Liver (tissue), 10 donors: ENCODE measurements at places on chromosomes 6 and 20. TPM values are rescaled to one million over a fixed set of nuclear protein-coding genes. Genes with fewer than 3 reads are reported as not detected.
A peak's percentile ranks its signal among the peaks of the same experiment; 100 is the strongest.

DNA sequence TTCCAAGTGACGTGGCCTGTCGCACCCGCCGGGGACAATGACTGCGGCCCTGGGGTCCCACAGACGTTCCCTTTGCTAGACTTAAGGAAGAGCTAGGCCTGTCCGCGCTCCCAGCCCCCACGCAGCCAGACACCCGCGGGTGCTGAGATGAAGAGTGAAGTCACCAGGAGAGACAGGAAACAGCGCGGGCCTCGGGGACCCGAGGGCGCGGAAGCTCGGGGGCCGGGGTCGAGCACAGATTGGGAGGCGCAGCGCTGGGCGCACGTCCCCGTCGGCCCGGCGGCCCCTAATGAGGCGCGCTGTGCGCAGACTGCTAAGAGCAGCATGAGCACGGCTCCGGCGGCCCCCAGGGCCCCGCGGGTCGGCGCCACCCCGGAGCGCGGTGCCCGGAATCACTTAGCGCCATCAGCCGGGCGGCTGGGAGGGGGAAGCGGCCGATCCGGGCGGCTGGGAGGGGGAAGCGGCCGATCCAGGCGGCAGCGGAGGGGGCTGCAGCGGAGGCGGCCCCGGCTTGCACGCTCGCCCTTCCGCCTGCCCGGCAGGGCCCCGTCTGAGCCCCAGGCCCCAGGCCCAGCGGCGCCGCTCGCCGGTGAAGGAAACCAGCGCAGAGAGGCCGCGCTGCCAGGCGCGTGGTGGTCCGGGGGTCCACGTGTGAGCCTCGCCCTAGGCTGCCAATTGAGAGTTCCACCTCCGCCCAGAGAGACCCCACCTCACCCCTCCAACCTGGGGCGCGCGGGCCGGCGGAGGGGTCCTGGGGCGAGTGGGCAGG, 8.3 kb upstream of the AVP start:
- no peaks in the 10 kb centered on the region for H3K4me1 ChIP-seq
- H3K27ac ChIP-seq, result no peak overlapping the region
- no peaks in the 10 kb centered on the region for H3K36me3 ChIP-seq
- H3K4me3 ChIP-seq, result peak overlapping the region; percentile 35
- DNase-seq, result no peak

- H3K27me3 ChIP-seq, result peaks cover 44% of the 10 kb centered on the region
- H3K27ac ChIP-seq, result no peak overlapping the region
- no peak overlapping the region for H3K4me3 ChIP-seq
- peaks cover 6% of the 10 kb centered on the region for H3K4me1 ChIP-seq
Measured at GRCh38 chr6:137487869-137488149, 6.4 kb downstream of the OLIG3 start.

DNA sequence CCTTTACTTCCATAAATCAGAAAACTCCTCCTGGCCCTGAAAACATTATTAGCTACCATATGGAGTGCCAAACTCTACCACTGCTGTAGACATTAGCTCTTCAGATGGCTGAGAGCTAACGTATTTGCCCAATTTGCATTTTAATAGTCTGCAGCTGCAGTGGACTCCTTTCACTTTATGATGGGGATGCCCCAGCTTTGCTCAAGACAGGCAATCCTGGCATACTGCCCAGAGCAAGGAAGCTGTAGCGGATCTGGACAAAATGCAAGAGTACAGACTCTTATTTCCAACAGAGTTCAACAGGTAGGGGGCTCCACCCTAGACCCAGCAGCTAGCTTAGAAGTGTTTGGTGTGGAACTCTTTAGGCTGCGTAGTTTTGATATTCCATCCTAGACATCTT, 246.7 kb downstream of the FOXC1 start:
- H3K27ac ChIP-seq, result no peak overlapping the region
- no peak overlapping the region for H3K4me3 ChIP-seq
- no peaks in the 10 kb centered on the region for H3K36me3 ChIP-seq
- no peaks in the 10 kb centered on the region for H3K4me1 ChIP-seq

- H3K27ac ChIP-seq, result no peak overlapping the region
- no peak for DNase-seq
- no peaks in the 10 kb centered on the region for H3K36me3 ChIP-seq
- no peak overlapping the region for H3K4me3 ChIP-seq
- no peaks in the 10 kb centered on the region for H3K27me3 ChIP-seq
- no peaks in the 10 kb centered on the region for H3K4me1 ChIP-seq
Measured at GRCh38 chr6:11615214-11615602, 77.7 kb downstream of the TMEM170B start.

DNA sequence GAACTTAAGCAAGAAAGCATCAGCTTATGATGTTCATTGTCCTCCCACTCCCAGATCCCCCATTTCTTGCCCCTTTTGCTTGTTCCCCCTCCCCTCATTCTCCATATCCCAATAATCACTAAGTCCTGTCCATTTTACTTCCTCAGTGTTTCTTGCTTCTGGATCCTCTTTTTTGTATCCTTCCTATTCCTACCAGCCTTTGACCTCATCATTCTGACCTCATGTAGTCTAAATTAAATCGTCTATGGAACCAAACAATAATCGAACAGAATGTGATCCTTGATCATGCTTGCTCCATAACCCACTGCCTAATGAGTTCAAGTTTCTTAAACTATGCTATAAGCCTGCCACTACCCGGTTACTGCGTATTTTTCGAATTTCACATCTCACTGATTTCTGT, 5.4 kb upstream of the RSPH3 start:
- H3K4me3 ChIP-seq, result no peak overlapping the region
- H3K36me3 ChIP-seq, result no peaks in the 10 kb centered on the region
- H3K27me3 ChIP-seq, result no peaks in the 10 kb centered on the region
- peaks cover 10% of the 10 kb centered on the region for H3K4me1 ChIP-seq
- no peak for DNase-seq

- H3K27me3 ChIP-seq, result no peaks in the 10 kb centered on the region
- no peak overlapping the region for H3K4me3 ChIP-seq
- DNase-seq, result no peak
- no peaks in the 10 kb centered on the region for H3K4me1 ChIP-seq
- H3K27ac ChIP-seq, result no peak overlapping the region
- no peaks in the 10 kb centered on the region for H3K36me3 ChIP-seq
Measured at GRCh38 chr20:57076152-57076652, 190.2 kb downstream of the BMP7 start.

DNA sequence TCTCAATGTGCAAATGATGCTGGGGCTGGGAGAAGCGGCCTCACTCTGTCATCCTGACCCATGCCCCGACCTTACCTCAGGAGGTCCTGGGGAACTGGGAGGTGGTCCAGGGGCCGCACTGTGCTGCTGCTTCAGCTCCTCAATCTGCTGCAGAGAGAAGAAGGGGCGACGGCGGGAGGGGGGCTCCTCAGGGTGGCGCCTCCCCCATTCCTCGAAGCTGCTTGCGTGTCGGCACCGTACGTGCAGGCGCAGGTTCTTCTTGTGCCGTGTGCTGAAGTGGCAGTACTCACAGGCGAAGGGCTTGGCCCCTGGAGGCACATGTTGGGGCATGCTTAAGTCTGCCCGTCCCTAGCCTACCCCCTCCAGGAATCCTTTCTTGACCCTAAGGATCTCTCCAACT, 12.9 kb downstream of the ZNF335 start:
- H3K4me1 ChIP-seq, result no peaks in the 10 kb centered on the region
- no peak overlapping the region for H3K4me3 ChIP-seq
- H3K27ac ChIP-seq, result no peak overlapping the region

DNA sequence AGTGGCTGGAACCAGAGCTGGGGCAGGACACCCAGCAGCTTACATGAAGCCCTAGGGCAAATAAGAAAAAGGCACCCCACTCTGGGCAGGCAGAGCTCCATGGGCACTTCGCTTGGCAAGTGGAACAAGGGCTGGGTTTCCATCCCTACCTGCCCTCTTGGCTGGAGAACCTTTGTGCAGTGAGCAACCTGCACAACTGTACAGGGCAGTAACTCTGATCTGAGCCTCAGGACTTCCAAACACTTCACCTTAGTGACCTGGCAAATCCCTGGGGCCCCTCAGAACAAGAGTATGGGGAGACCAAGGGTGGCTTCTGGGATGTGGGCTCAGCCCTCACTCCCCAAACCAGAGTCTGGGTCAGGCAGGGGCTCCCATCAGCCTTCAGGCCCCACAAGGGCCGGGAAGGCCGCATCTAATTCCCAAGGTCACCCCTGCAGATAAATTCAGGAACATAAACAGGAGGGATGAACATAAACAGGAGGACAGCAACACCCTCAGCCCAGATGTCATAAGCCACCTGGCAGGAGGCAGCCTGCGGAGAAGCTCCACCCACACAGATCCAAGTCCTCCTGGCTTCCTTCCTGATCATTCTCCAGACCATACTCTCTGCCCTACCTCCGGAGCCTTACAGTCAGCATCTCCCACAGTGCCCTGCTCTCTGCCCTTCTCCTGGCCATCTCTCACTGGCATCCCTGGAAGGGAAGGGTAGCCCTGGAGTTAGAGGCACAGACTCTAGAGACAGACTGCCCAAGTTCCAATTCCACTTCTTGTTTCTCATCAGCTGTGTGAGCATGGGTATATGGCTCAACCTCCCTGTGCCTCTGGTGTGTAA, 37.5 kb downstream of the HNF4A start:
- peak overlapping the region; percentile 73 for H3K4me3 ChIP-seq
- H3K4me1 ChIP-seq, result peaks cover 80% of the 10 kb centered on the region
- peak; percentile 65 for DNase-seq
- peak overlapping the region; percentile 93 for H3K27ac ChIP-seq
- peaks cover 6% of the 10 kb centered on the region for H3K36me3 ChIP-seq

GRCh38 chr6:121305957-121306607, 28.2 kb downstream of the TBC1D32 start:
- H3K4me1 ChIP-seq, result no peaks in the 10 kb centered on the region
- DNase-seq, result no peak
- no peak overlapping the region for H3K27ac ChIP-seq
- no peaks in the 10 kb centered on the region for H3K27me3 ChIP-seq

DNA sequence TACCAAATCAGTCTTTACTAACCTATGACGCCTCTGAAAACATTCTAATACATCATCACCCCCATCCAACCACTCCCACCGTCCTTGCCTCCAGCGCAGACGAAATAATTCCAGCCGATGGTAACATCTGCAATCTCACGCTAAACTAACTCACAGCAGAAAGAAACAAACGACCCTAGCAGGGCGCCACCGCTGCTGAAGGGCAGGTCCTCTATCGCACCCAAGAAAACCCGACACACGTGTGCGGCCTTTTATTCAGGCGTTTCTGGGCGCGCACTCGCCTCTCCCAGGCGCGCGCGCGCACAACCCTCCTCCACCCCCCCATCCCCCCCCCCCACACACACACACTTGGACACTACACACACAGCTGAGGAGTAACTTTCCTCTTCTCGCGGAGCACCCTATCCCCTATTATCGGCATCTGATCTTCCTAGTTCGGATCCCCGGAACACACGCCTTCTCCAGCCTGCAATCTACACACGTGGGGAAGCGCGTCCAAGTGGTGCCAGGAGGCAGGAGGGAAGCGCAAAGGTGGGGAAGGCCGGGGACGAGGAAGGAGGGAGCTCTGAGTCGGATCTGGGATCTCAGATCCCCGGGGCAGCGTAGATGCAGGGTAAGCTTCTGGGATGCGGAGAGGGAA, 1.4 kb downstream of the GFOD1 start:
- no peaks in the 10 kb centered on the region for H3K27me3 ChIP-seq
- H3K4me1 ChIP-seq, result peaks cover 48% of the 10 kb centered on the region
- H3K27ac ChIP-seq, result peak overlapping the region; percentile 94
- H3K4me3 ChIP-seq, result peak overlapping the region; percentile 91
- H3K36me3 ChIP-seq, result no peaks in the 10 kb centered on the region

- H3K4me3 ChIP-seq, result no peak overlapping the region
- H3K36me3 ChIP-seq, result no peaks in the 10 kb centered on the region
- no peaks in the 10 kb centered on the region for H3K27me3 ChIP-seq
- H3K27ac ChIP-seq, result no peak overlapping the region
Measured at GRCh38 chr20:20410678-20411077, 42.8 kb downstream of the INSM1 start.

DNA sequence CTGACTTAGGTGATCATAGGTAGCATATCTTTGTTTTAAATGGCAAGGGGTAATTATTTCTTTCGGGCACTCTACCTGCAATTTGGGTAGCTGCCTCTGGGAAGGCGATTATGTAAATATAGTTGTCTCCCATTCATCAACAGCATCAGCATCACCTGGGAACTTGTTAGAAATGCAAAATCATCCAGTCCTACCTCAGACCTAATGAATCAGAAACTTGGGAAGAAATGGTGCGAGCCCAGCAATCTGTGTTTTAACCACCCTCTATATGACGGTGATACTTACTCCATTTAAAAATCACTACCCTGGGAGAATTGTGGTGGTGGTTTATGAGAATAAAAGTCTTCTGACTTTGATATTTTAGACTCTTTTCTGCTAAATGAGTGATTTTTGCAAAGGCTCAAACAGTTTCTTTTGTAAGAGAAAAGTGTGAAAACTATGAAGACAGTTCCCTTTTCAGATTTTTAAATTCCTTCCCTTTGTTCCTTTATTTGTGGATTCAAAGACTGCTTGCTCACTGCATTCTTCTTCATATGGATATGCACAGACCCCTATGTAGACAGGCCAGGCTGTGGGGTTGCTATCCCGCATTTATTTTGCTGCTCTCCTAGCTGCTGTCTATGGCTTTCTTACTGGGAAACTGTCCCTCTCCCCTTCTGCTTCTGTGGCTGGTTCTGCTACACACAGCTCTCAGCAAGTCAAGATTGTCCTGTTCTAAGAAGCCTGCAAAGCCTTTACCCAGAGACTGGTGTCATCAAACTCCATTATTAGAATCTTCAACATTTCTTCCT, 365.3 kb downstream of the RNF144B start:
- no peaks in the 10 kb centered on the region for H3K36me3 ChIP-seq
- no peak overlapping the region for H3K4me3 ChIP-seq
- DNase-seq, result no peak
- no peaks in the 10 kb centered on the region for H3K4me1 ChIP-seq
- H3K27ac ChIP-seq, result no peak overlapping the region

GRCh38 chr6:155943635-155944034, 488.0 kb upstream of the NOX3 start:
- H3K4me3 ChIP-seq, result no peak overlapping the region
- DNase-seq, result no peak
- no peak overlapping the region for H3K27ac ChIP-seq
- no peaks in the 10 kb centered on the region for H3K4me1 ChIP-seq
- no peaks in the 10 kb centered on the region for H3K36me3 ChIP-seq

DNA sequence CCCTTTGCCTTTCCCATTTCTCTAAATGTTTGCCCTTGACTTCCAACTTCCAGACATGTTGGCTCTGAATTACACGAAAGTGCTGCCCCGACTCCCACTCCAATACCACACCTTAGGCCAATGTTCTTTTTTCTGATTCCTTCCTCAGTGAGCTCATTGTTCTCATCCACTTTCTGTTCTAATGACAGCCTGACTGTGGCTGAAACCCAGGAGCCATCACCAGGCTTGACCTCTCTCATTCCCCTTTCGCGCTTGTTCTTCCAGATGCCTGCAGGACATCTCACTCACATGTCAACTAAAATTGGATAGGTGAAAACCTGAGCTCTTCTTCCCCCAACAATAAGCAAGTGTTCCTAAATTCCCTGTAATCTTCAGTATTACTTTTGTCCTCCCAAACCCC, 40.4 kb downstream of the PTPRK start:
- peaks cover 8% of the 10 kb centered on the region for H3K4me1 ChIP-seq
- no peak for DNase-seq
- no peaks in the 10 kb centered on the region for H3K36me3 ChIP-seq
- no peak overlapping the region for H3K4me3 ChIP-seq

Gene RIMS4
- total RNA-seq, result not detected

Gene CD83
- total RNA-seq, result 4.2 TPM

Gene CALHM5
- 0.59 TPM for total RNA-seq

Gene KCNK16
- total RNA-seq, result not detected

Gene PGC
- not detected for total RNA-seq

Gene SRXN1
- 22.8 TPM for total RNA-seq

Gene SYCP2L
- total RNA-seq, result 0.33 TPM

Gene MCCD1
- total RNA-seq, result 0.56 TPM
